ENCODE measurements at places on chromosomes 2 and 18.

GRCh38 chr2:8551622-8552074, 130.2 kb upstream of the ID2 start:
- no peak for DNase-seq

GRCh38 chr2:176187200-176187898, 1.1 kb upstream of the HOXD1 start:
- DNase-seq, result no peak

DNA sequence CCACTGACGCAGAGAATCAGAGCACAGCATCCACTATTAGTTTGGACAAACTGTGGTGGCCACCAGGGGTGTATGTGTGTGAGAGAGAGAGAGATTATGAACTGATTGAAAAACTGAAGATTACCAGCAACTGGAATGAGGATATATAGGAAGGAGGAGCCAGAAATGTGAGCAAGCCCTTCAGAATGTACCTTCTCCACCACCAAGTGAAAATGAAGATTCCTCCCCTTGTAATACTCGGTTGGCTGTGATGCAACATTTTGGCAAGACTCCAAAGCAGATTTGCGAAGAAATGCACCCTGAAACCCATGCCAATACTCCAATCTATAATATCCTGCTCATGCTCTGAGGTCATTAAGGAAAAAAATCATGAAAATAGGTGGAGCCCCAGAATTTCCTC, 121.2 kb upstream of the SLC35G4 start:
- peak; percentile 80 for DNase-seq

- peak; percentile 39 for DNase-seq
Observed at GRCh38 chr2:42742740-42743658, 20.9 kb downstream of the OXER1 start.

DNA sequence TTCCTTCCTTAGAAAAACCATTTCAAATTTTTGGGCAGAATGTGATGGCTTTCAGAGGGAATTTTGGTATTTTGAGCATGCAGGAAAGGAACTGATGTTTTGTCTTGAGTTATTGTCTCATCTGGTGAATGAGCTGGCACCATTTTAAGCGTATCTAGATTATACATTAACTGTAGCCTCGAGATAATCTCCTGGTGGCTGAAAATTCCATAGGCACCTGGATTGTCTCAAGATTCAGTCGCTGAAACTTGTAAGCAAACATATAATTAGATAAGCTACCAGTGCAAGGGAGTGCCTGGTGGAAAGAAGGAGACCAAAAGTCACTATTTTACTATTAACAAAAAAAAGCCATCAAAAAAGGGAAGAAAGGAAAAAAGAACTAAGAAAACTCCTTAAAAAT, 687.8 kb upstream of the DDX18 start:
- DNase-seq, result no peak

DNA sequence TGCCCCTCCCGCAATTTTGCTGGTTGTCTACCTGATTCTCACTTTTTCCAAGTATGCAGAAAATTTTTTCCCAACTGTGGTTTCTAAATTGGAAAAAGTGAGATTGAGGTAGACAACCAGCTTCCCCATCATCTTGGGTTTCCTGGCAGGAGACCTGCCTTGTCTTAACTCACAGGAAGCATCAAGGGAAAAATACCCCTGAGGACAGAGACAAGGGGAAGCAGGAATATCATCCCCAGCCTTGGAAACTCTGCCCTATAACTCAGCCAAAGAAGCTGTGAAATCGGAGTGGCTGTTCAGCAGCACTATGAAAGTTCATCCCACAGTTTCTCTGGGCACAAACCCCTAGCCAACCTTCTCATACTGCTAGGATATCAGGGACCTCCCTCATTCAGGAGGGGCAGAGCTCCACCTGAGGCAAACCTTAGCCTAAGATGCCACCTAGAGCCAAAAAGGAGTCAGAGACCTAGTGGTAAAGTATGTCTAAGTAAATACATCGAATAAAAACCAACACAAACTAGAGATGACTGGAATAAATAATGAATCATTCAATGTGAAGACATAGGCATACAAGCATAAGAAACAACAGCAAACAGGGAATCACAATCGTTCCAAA, 68.2 kb downstream of the ZSWIM2 start:
- DNase-seq, result peak; percentile 31

GRCh38 chr2:159933040-159933726, 129.2 kb downstream of the PLA2R1 start:
- no peak for DNase-seq

DNA sequence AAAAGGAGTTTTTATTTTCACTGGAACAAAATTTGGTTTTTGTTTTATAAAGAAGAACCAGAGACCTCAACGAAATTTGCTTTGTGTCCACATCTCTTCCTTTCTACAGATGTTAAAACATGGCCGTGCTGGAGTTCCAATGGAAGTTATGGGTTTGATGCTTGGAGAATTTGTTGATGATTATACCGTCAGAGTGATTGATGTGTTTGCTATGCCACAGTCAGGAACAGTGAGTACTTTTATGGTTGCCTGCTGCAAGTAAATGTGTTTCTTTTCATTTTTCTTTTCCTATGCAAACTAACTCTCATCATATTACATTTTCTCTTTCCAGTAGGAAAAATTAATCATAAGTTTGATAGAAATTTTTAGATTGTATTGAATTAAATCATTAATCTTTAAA, 48.4 kb upstream of the TBR1 start:
- DNase-seq, result no peak

GRCh38 chr2:10912796-10913455, 1.2 kb downstream of the KCNF1 start:
- no peak for DNase-seq

DNA sequence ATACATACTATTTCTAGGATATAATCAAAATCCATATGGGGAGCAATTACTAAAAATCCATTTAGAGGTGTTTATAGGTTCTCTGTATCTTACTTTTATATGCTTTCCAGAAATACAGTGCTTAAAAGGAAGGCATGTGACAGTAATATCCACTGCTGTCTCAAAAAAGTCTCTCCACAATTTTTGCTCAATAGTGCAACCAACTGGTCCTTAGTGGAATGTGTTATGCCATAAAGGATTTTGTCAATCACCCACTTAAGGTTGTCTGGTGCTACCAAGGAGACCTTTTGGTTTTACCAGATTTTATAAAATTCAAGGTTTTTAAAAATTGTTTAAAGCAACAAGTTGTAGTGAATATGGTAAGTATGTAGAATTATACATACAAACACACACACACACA, 328.5 kb upstream of the DSEL start:
- DNase-seq, result no peak

GRCh38 chr18:44805643-44806042, 125.0 kb downstream of the SETBP1 start:
- DNase-seq, result no peak

DNA sequence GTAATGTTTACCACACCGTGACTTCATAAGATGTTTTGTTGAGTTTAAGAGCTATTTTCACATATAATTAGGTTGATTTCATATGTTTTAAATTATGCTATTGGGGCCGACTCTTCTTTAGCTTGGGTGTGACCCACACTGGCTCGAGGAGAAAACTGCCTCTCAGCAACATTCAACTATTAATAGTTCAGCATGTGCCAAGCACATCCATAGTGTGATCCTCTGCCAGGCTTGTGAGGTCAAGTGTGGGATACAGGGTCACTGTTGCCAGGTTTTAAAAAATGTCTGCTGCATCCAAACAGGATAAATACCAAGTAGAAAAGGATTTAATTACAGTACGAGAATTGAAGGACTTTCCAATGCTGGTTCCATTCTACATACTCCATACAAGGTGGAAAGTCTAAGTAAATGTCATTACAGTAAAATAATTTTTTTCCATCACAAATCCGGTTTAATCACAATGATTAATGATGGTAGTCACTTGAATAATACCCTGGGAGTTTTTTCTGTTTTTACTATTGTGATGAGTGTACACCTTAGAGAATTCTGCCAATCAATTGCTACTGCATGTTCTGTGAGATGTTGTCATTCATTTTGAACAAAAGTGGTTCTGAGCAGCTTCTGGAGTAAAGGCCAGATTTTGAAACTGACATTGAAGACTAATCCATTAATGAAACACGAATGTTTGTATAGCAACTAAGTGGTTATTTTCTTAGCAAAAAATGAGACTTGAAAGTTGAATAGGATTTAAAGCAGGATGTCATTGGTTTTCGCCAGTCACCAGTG, 84.5 kb downstream of the ABI2 start:
- DNase-seq, result no peak

GRCh38 chr2:220887876-220888275, 684.2 kb downstream of the EPHA4 start:
- DNase-seq, result no peak

GRCh38 chr2:241564596-241565410, 6.3 kb downstream of the BOK start:
- DNase-seq, result no peak

DNA sequence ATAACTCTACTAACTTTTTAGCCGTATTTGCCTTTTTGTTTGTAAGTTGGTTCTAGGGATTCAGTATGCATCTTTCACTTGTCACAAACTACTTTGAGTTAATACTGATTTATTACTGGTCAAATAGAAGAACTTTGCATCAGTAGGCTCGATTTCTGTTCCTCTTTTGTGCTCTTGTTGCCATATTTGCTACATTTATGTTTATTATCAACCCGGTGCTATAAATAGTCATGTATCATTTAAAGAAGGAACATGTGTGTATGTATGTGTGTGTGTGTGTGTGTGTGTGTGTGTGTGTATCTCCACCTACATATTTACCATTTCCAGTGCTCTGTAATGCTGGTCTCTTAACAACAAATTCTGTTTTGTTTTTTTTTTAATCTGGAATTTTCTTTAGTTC, 79.6 kb upstream of the B3GNT7 start:
- DNase-seq, result no peak

DNA sequence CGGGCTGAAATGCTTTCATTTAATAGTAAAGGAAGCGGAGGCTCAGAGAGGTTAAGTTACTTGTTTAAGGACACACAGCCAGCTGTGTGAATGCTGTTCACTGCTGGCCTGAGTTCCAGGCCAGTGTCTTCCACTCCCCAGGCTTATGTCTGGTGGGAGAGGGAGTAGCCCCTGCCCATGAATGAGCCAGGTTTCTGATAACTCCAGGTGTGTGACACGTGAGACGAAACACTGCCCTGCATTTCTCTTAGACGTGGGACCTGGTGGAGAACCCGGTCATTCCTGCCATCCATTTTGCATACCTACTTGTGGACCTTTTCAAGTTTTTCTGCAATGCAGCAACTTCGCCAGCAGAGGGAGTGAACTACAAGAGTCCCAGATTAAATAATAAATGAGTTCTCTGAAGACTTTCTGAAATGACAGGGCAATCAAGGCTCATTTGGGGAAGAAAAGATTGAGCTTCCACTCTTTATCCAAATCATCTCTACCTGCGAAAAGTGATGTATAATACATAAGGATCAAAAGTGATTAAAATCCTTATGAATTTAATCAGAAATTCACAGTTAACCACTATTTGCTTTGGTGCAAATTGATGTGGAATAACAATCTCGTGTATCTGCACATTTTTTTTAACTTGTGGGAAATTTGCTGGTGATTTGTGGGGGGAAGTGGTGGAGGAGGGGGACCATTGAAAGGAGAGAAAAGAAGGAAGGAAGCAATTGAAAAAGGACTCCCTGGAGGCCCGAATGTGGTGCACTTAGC, 79.4 kb upstream of the ASB18 start:
- peak; percentile 62 for DNase-seq

DNA sequence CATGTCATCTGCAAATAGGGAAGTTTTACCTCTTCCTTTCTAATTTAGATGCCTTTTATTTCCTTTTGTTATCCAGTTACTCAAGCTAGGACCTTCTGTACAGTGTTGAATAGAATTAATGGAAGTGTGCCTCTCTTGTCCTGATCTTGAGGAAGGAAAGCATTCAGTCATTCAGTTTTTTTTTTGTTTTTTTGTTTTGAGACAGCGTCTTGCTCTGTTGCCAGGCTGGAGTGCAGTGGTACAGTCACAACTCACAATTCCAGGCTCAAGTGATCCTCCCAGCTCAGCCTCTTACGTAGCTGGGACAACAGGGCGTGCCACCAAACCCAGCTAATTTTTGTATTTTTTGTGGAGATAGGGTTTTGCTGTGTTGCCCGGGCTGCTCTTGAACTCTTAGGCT, 203.9 kb upstream of the ALPP start:
- no peak for DNase-seq

DNA sequence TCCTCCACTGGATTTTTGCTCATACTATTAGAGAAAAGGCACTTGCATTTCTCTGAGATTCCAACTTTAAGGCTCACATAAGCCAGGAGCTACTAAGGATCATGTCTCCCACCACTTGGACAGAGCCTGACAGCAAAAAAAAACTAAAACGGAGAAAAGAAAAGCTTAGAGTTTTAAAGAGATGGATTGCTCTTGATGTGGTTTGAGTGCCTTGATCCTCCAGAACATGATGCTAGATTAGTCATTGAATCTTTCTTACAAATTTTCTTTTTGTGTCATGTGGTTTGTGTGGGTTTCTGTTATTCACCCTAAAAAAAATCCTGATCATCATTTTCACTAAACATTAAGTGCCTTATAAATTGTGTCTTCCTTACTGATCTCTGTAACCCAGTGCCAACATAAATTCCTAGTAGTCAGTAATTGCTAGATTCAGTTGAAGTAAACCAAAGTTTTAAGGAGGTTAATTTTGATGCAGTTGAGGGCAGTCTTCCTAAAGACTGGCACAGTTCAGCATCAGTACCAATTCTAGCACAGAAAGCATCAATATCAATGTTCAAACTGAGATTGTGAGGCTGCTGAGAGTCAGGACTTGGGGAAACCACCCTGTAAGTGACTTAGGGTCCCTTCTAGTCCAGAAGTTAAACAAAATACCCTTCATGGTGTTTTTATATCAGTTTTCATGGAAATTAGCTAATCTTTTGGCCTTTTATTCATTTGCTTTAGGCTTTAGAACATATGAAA, 206.3 kb downstream of the RAD51AP2 start:
- no peak for DNase-seq

DNA sequence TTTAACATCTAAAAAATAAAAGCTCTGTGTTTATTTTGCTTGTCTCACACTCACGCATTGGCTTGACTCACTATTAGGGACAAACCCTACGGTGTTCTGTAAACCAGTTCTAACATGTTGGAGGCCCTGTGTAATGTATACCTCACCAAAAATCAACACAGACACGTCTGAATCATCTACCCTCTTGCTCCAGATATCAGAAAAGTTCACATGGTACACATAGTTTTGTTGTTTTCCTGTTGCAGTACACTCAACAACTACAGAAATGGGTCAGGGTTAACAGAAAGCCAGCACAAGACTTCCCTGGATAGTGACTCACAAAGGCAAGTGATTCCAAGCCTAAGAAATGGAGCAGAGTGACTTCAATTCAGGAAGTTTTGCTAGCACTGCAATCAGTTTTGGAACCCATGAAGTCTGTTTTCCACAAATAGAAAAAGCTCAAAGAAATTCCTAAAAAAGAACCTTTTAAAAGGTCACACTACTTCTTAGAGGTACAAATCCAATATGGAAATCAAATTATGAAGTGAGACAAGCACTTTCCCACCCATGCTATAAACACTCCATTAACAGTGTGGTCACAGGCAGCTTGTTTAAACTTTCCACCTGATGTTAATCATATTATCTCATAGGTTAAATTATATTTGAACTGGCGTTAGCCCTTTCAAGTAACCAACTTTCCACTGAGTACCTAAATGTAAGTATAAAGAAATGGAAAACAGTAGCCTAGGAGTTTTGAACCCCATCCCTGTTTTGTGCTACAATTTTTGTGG, 87.4 kb downstream of the GAREM1 start:
- DNase-seq, result peak; percentile 1

- no peak for DNase-seq
Observed at GRCh38 chr2:199810422-199811171, 40.4 kb downstream of the FTCDNL1 start.

Data from EL (cell line).